Kidney epithelial cell (primary cell): ENCODE measurements at places on chromosomes 1 and 21.

DNA sequence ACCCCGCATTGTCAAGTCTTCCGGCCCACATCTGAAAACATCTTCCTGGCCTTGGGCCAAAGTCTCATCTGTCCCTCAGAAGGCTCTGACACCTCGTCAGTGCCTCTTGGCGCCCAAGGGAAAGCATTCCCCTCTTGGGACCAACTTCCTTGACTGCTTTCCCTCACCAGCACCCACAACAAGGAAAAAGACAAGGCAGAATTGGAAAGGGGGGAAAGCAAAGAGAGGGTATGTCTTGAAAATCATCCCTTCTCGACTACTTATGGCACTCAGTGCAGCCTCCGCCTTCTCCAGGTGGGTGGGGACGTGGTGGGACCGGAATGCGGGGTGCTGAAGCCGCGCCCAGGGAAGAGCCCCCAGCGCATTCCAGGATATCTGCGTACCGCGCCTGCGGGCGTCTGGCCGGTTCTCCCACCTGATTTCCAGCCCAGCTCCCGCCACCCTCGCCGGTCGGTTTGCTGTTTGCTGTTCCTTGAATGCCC is 554 bp upstream of the SLC39A1 start:
- no peak for DNase-seq

DNA sequence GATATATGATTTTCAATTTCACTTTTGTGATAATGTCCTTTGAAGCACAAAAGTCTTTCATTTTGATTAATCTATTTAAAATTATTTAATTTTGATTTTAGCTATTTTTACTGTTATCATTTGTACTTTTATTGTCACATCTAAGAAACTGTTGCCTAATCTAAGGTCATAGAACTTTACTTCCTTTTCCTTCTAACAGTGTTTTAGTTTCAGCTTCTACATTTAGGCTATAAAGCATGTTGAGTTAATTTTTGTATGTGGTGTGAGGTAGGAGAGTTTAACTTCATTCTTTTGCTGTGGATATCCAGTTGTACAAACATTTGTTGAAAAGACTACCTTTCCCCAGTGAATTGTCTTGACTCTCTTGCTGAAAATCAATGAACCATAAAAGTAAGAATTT is 204.5 kb downstream of the TM2D1 start:
- DNase-seq = no peak

DNA sequence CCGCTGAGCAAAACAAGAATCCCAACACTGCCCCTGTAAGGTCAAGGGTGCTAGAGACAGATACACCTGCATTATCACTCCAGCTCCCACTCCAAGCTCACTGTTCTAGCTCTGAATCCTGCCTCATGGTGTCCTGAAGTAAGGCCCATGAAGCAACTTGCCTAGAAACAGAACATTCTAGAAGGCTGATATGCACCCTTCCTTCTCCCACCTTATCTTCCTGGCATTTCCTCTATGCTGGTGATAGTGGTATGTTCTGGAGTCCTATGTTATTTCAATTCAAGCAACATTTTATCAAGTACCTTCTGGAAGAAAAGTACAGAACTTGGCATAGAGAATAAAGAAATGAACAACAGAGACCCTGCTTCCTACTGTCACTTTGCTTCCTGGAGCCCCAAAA is 317.1 kb upstream of the KAZN start:
- DNase-seq = no peak

DNA sequence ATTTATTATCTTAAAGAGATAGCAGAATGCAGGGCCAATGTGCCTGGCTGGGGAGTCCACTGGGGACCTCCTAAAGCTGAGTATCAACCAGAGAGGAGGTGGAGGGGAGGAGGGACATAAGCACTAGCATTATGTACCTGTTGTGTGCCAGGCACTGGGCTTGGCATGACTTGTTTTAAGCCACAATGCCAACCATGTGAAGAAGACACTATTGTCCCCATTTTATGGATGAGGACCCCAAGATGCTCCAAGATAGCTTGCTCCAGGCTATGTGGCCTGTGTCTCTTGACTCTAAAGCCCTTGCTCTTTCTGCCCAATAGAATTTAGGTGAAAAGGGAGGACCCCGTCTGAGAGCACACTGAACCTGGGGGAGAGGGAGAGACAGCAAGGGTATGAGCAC is 111.3 kb downstream of the GLIS1 start:
- DNase-seq = no peak

DNA sequence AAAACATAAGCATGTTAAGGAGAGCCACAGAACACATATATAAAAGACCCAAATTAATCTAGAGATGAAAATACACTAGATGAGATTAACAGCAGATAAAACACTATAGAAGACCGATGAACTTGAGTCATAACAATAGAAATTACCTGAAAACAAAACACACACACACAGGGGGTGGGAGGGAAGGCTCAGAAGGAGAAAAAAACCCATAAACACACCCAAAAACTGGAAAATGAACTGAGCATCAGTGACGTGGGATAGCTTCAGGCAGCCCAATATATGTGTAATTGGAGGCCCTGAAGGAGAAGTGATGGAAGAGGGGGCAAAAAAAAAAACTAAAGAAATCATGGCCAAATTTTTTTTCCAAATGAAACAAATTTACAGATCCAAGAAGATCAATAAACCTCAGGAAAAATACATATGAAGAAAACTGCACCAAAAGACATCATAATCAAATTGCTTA is 11.4 kb downstream of the ALDH9A1 start:
- no peak for DNase-seq

DNA sequence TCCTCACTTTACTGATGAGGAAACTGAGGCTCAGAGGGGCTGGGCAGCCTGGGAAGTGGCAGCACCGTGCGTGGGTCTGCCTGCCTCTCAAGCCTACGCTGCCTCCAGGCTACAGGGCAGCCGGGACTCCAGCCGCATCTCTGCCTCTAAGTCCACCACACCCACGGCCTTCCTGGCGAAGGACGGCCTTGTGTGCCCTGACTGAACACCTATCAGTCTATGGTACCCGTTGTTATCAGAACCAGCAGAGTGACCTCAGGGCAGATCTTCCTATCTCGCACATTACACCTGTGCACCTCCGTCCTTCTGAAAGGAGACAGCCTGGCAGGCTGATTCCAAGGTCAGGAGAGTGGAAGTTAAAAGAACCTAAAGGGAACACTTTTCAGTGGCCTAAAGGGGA is 35.7 kb upstream of the SLC30A1 start:
- DNase-seq = no peak

DNA sequence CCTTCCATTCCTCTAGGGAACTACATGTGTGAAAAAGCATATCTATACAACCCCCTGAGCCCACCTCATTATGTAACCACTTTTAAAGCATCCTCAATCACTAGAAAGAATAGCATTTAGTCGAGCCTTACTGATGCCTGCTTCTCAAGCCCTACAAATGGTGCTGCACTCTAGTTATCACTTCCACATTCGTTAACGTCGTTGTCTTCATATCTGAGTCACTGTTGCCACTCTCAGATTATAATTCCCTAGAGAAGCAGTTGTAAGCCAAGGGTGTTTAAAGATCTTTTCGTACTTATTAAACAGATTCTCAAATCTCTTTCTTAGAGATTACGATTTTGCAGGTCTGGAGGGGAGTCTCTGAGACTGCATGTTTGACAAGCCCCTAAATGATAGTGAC is 16.5 kb downstream of the ATP1B1 start:
- DNase-seq = no peak

DNA sequence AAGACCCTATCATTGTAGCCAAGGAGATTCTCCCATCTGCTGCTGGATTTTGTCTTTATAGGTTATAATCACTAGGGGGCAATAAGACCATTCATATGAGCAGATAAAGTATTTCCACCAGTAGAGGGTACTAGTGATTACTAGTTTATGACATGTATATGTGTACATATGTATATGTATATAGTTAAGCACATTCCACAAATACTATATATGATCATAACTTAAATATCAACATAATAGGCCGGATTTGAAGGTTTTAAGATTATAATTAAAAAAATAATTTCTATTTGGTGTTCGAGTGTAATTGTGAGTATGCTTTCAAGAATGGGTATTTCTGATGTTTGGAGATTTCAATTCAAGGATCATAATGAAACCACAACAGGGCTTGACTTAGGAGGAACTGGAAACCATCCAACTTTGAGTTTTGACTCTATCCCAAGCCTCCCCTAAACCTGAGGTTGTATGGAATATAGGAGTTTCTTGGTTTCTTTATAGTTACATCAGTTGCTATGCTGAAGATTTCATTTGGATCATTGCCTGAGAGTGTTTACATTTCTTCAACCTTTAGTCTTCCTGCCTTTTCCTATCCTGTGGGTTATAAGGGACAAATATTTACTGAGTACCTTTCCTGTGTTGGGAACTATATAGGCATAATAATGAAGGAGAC is 16.9 kb downstream of the TCEANC2 start:
- no peak for DNase-seq

DNA sequence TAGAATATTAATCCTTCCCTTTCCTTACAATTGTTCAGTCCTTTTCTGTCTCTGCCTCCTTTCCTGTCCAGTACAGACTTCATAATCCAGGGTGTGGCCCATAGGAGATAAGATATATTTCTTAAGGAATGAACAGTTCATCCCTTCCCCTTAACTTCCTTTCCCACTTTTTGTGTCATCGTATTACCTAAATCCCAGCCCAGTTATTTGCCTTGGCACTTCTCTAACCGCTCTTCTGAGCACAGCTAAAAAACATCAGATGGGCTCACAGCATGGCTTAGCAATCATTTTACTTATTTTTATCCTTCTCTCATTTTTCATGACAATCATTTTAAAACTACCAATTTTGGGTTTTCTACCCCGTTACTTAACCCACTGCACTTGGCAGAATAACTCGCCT is 39.6 kb downstream of the F3 start:
- DNase-seq = no peak

GRCh38 chr1:29398431-29398830 is 162.1 kb downstream of the PTPRU start:
- no peak for DNase-seq

DNA sequence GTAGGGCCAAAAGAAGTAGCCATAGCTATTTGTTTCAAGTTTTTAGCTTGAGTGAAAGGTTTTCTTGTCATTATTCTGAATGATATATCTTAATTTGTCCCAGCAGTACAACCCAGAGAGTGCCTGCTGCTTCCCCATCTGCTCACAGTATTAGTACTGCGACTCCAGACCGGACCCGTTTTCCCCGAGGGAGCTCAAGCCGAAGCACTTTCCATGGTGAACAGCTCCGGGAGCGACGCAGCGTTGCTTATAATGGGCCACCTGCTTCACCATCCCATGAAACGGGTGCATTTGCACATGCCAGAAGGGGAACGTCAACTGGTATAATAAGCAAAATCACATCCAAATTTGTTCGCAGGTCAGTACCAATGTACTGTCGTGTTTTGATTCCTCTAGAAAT is 37.2 kb upstream of the C1orf115 start:
- DNase-seq = no peak

- no peak for DNase-seq
These were observed 50.6 kb downstream of the OBSCN start for GRCh38 chr1:228258486-228258885.

DNA sequence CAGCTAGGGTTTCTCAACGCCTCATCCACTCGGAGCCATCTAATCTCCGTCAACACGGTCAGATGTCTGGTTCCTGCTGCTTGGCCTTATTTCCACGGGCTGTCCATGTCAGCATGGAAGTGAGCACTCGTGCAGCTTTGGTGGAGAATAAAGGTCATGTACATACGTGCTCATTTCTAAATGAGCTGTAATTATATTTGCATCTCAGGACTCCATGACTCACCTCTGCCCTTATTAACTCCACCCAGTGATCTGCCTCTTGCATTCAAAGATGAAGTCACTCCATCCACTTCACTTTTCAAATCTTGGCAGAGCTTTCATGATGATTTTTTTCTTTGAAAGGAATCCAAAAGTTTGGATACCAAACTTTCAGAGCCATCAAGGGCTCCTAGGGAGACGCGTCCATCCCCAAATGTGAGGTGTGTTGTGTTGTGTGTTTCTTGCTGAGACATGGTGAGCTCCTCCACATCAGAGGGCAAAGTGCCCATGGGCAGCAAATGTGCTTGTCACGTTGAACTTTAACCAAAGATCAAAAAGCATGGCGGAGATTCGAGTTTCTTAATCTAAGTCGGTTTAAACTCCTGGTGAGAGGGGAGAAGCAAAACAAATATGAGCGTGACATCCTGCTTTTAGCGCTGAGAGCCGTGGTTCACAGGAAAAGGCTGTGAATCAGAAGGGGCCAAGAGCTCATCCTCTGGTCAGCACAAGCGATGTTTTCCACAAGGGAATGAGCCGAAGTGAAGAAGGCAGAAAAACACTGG is 68.6 kb upstream of the ERRFI1 start:
- no peak for DNase-seq

- DNase-seq = no peak
These were observed 802 bp downstream of the KAZN start for GRCh38 chr1:14599183-14599791.

DNA sequence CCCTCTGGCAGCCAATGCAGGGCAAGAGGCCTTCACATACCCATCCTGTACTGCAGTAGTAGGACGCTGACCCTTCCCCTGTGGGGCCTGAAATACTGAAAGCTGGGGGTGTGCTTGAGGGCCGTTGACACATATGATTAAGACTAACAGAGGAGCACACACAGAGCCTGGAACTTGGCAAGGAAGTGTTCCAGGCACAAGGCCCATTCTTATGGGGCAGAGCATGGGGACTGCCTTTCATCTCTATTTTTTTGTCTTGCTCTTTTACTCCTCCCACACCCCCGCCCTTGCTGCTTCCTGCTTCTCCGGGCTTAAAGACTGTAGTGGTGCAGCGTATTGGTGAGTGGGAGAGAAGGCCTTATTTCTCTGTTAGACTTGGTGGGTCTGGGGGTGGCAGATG is 137.4 kb downstream of the BACH1 start:
- DNase-seq = no peak

GRCh38 chr1:197149340-197149739 is 2.9 kb upstream of the ASPM start:
- no peak for DNase-seq

DNA sequence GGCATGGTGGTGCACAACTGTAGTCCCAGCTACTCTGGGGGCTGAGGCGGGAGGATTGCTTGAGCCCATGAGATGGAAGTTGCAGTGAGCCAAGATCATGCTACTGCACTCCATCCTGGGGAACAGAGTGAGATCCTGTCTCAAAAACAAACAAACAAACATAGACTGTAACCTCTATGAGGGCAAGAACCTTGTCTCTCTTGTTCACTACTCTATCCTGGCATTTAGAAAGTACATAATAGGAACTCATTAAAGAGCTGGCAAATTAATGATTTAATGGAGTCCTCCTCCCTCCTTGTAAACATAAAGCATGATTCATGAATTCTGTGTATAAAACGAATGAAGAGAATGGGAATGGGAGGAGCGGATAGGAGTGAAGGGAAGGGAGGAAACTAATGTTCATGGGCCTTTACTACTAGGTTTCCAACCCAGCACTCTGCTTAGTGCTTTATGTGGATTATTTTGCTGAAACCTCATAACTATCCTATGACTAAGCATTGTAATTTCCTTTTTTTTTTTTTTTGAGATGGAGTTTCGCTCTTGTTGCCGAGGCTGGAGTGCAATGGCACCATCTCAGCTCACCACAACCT is 8.6 kb downstream of the LMOD1 start:
- no peak for DNase-seq

DNA sequence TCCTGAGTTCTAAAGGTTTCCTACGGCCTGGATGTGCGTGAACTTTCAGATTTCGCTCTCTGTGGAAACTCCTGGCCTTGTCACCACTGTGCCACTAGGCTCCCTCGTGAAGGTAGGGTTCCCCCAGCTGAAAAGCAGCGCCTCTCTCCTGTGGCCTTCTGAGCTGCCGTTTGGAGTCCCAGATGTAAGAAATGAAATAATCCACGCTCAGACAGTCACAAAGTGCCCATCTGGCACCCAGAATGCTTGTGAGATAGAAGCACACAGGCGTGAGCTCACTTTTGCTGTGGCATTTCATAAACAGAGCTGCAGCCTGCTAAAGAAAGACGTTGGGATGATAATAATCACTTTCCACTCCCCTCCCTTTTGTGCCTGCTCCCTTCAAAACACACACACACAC is 65.8 kb downstream of the LMO4 start:
- no peak for DNase-seq
